ENCODE measurements at places on chromosomes 1 and 21.

DNA sequence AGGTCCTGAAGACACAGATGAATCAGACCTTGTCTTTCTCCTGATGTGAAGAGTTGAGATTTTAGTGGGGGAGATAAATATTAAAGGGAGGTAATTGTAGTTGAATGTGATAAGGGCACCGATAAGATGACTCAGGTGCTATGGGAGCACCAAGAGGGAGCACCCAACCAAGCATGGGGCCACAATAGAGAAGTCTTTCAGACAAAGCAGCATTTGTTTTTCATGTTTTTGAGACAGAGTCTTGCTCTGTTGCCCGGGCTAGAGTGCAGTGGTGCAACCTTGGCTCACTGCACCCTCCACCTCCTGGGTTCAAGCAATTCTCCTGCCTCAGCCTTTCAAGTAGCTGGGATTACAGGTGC lies 16.2 kb downstream of the SZT2 start:
- no peak for DNase-seq

DNA sequence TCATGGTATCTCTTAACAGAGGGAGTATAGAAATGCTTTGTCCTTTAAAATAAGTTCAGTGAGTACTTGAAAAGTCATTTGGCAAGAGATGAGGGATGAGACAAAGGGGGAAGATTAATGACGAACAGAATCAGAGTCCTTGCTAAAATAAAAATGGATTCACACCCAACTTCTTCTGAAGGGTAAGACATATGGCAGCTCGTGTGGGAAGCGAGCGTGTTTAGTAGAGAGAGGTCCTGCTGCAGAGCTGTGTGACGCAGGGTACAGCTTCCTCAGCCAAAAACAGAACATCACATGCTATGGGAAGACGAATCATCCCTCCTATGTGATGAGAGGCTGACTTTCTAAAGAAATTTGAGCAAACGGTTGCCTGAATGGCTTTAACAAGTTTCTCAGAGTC lies 158.5 kb upstream of the LMO4 start:
- no peak for DNase-seq

- peak; percentile 32 for DNase-seq
These were observed 26.6 kb upstream of the HPDL start for GRCh38 chr1:45299981-45300668.

GRCh38 chr1:237181743-237182317 lies 139.8 kb downstream of the RYR2 start:
- DNase-seq, result no peak

DNA sequence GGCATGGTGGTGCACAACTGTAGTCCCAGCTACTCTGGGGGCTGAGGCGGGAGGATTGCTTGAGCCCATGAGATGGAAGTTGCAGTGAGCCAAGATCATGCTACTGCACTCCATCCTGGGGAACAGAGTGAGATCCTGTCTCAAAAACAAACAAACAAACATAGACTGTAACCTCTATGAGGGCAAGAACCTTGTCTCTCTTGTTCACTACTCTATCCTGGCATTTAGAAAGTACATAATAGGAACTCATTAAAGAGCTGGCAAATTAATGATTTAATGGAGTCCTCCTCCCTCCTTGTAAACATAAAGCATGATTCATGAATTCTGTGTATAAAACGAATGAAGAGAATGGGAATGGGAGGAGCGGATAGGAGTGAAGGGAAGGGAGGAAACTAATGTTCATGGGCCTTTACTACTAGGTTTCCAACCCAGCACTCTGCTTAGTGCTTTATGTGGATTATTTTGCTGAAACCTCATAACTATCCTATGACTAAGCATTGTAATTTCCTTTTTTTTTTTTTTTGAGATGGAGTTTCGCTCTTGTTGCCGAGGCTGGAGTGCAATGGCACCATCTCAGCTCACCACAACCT lies 8.6 kb downstream of the LMOD1 start:
- DNase-seq, result no peak

DNA sequence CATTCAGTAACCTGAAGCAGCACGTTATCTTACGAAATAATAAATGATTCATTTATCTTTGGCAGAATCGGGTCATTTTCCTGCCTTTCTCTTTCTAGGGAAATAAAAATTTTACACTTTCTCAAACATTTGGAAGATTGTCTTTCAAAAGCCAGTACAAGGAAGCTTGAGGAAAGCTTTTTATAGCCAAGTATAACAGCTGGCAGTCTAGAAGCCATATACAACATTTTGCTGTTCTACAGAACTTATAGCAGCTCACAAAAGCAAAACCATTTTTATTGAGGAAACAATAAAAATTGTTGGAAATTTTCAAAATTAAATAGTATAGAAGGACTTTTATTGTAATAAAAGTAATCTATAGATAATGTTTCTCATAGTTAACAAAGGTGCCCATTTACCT lies 448.6 kb downstream of the SMYD3 start:
- DNase-seq, result no peak

- no peak for DNase-seq
These were observed 139.1 kb downstream of the PLA2G4A start for GRCh38 chr1:186967656-186968394.

DNA sequence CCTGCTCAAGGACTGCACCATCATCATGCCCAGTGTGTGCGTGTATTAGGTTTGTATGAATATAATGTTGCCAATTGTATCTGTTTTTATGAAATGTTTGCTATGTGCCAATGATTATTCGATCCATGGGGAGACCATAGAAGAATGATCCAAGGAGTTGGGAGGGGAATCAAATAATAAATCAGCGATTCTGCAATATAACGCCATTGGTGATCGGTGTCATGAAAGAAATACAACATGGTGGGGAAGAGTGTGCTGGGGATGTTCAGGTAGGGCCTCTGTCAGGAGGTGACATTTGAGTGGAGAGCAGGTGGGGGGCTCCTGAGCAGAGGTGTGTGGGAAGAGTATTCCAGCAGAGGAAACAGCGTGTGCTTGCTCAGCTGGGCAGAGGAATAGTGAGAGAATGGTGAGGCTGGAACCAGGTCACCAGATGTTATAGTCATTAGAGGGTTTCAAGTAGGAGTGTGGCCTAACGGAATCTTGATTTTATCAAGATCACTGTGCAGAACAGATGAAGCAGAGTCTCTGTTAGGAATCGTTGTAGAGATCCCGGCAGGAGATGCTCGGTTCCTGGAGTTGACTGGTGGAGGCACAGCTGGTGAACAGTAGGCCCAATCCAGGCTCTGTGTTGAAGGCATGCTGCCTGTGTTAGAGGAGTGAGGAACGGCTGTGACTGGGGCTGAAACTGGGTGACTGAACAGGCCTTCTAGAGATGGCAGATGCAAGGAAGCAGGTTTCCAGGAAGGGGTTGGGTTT lies 2.9 kb upstream of the ZNF496 start:
- no peak for DNase-seq

DNA sequence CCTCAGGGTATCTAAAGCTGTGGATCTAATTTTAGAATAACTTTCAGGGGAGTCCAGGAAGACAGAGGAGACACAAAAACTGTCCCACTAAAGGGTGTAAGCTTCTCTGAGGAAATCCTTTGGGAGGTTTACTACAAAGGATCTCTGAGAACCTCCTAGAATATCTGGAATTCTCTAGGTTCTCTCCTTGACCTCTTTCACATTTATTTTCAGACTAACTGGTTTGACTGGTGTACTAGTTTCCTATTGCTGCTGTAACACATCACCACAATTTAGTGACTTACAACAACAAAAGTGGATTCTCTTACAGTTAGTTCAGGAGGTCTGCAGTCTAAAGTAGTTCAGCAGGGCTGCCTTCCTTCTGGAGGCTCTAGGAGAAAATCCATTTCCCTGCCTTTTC lies 175.3 kb upstream of the KIAA0040 start:
- no peak for DNase-seq

DNA sequence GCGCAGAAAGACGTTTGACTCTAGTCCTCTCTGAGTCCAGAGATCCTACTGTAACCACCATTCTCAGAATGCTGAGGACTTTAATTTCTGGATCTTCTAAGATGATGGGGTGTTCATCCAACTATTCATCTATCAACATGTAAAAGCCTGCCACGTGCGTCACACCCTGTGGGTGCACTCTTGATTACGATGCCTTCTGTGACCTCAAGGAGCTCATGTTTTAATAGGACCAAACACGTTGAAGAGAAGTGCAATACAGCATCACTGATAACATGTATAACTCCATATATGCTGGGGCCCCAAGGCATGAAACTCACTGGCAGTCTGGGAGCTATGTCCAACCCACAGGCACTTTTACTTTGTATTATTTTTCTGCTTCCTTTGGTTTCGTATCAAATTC lies 19.0 kb downstream of the KIAA0040 start:
- DNase-seq, result no peak

- DNase-seq, result no peak
These were observed 65.9 kb downstream of the DNTTIP2 start for GRCh38 chr1:93813076-93813475.

DNA sequence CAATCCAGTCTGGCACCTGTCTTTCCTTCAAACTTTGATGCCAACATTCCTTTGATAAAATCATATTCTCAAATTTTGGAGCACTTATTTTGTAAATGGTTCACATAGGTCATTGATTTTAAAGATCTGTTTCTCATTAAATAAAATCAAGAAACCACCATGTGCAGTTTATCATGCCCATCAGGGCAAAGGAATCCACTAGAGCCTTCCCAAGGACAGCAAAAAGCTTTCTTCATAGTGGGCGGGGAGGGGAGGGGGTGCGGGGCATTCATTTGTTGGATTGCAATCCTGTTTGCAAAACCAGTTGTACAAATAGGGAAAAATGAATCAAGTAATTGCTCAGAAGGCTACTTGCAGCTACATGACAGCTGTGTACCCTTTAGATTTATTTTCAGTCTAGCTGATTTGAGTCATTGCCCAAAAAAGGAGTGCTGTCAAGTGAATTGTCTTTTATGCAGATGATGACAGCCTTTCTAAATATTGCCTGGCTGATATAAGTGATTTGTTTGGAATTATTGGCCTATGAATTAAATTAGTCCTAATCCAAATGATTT lies 23.0 kb downstream of the LRRC8B start:
- DNase-seq, result peak; percentile 29

GRCh38 chr1:46725736-46726108 lies 6.8 kb upstream of the EFCAB14 start:
- no peak for DNase-seq

DNA sequence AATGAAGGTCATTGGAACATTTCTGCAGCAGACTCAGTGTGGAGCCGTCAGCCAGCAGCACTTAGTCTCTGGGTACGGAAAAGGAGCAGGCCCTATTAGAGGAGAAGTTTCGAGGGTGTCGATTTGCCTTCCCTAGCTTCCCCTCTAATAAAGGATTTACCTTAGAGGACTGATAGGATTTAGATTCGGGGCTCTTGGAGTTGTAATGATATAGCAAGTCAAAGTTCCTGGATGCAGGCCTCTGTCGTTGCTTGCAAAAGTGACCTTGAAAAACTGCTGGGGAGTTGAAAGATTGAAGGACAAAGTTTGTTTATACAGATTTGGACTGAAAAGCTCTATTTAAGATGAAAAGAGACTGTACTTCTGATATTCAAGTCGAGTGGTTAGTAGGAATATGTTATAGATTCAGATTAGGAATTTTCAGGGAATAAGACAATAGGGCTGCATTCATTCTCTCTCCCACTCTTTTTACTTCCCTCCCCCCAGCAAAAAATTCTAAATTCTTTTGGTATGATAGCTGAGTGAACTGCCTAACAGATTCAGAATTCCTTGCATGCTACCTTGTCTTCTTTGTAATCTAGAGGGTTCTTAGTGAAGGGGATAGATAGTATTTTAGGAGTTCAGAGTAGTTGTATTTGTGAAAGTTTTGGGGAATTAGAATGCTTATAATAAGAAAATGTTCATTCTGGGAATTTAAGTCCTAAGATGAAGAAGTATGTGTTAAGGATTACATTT lies 19.2 kb downstream of the NFYC start:
- no peak for DNase-seq

DNA sequence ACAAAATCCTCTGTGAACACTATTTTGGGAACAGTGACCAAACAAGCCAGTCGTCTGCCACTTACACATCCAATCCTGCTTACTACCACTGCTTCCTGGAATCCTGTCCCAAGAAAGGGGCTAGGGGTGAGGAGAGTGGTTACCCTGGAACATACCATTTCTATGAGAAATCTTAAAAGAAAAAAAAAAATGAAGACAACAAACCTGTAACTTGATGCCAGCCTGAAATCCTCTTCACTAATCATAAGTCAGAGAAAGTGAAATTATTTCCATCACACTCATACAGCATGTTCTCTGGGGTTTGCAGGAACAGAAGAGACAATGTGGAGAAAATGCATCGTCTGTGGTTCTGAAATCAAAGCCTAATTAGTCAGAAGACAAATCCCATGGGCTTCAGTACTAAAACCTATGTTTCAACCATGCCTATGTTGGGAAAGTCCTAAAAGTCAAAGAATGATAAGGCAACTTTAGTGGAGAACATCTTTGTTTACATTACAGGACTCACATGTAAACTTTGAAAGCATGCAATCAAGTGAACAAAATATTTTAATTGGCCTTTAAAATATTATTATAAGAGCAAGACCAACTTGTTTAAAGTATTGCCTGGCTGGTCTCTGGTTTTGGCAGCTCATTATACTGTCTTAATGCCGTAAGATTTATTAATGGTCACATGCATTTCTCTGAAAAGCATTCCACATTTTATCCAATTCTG lies 220.7 kb downstream of the LTN1 start:
- DNase-seq, result no peak

- DNase-seq, result no peak
These were observed 133.4 kb upstream of the MAP1LC3C start for GRCh38 chr1:242132121-242132817.

- no peak for DNase-seq
These were observed 7.9 kb downstream of the CDK18 start for GRCh38 chr1:205512059-205513045.

DNA sequence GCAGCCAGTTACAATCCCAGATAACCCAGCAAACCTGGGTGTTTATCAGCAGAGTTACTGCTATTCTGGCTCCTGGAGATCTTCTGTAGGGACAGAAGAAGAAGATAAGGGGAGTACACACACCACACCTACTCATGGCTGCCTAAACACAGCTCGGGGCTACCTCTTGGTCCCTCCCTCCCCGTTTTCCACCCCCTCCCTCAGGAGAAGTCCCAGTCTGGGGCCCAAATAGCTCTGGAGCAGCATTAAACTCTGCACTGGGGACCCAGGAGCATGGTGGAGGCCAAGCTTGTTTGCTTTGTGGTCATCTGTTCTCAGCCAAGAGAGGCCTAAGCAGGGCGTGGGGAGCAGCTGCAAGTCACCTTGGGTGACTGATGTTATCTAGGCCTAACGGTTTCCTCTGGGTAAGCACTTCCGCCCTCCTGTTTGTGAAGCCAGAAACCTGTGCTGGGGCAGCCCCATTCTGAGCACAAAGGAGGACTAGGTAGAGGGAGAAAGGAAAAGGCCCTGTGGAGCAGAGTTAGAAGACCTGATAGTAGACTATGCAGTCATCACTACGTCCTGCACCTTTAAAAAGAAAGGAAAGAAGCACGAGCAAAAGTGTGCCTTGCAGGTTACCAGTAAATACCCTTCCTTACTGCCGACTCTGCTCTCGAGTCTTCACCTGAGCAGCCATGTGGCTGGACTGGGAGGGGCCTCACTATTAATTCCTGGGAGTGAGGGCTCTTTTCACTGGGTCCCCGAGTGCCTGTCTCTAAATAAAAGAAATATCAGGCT lies 2.0 kb upstream of the RCSD1 start:
- peak; percentile 80 for DNase-seq

GRCh38 chr1:161282991-161283390 lies 24.4 kb downstream of the PCP4L1 start:
- no peak for DNase-seq

GRCh38 chr1:7942214-7942921 lies 1.7 kb upstream of the TNFRSF9 start:
- peak; percentile 51 for DNase-seq

GRCh38 chr1:147719029-147719698 lies 41.2 kb downstream of the GJA5 start:
- DNase-seq, result no peak

GRCh38 chr1:235011064-235011598 lies 117.5 kb downstream of the TOMM20 start:
- peak; percentile 68 for DNase-seq

- no peak for DNase-seq
These were observed 145.1 kb downstream of the SIPA1L2 start for GRCh38 chr1:232484856-232485255.
